NCI-H187 (cell line): ENCODE measurements at places on chromosomes 1 and 21.

- DNase-seq = no peak
These were observed 137.3 kb downstream of the PGBD5 start for GRCh38 chr1:230288641-230289349.

- DNase-seq = no peak
These were observed 107.6 kb downstream of the NAV1 start for GRCh38 chr1:201646411-201647022.

DNA sequence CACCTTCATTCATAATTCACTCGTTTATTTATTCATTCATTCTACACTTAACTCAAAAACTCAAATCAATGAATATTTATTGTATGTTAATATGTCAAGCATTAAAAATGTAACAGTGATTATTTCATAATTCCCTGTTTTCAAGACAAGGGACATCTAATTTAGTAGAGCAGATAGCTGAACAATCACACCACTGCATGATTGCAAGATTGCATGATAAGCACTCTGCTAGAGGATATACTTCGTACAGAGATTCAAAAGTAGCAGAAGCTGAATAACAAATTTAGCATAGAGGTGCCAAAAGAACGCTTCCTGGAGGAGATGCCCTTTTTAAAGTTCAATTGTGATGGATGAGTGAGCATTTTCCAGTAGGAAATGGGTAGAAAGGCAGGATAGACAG, 190.6 kb upstream of the BEND5 start:
- DNase-seq = no peak

DNA sequence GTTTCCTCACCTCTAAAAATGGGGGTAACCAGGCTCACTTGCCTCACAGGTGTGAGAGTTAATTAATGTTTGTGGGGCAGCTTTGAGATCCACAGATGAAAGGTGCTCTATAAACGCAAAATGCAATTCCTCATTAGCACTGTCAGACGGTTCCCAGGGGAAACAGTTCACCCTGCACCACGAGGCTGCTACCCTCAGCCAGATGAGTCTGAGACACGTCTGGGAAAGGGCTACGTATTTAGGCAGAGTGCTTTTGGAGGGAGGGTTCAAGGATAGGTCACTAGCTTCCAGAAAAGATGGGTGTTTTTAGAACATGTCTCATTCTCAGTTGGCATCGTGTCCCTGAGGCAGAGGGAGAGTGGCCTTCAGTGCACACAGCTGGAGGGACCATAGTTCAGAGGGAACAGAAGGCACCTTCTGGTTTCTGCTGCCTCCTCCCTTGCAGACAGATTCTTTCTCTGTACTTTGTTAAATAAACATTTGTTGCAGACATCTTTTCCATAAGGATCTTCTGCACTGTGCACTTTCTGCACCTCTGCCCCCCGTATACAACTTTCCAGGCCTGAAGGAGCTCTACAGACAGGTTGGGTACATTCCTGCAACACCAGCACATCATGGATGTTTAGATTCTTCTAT, 139.9 kb downstream of the CLIC6 start:
- DNase-seq = no peak

GRCh38 chr21:14995695-14996490, 68.9 kb downstream of the NRIP1 start:
- no peak for DNase-seq

DNA sequence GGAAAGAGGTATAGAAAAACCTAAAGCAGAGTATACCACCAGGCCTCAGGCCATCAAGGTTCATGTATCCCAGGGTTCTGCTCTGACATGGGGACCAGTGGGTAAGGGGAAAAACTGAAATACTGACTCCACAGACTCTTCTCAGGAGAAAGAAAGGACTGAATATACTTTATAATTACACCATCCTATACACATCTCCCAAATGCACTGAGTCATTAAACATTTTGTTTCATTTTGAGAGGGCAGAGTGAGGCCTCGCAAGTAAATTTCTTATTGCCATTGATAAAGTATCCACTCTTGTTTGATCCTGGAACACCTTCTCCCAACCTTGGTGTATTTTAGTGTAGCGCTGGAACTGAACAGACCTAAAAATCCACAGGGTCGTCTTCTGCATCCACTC, 247.9 kb downstream of the SLC45A1 start:
- DNase-seq = no peak

DNA sequence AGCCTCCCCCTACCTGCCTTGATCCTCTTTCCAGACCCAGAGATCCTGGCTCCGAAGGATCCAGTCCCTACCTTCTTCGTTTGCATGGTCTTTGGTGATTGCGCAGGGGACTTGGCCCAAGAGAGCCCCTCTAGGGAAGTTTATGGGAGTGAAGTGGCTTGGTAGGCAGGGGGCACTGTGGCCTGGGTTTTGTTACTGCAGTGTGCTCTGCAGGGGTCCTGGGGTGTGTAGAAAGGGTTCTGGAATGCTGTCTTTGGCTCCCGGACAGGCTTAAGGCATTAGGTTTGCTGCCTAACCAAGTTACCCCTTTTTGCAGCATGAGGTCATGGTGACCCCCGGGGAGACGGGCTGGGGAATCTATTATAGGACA, 3.8 kb downstream of the ATP8B2 start:
- DNase-seq = no peak

GRCh38 chr1:234616644-234617043, 6.7 kb upstream of the IRF2BP2 start:
- no peak for DNase-seq

GRCh38 chr1:183609313-183609712, 19.1 kb upstream of the NCF2 start:
- DNase-seq = peak; percentile 21

DNA sequence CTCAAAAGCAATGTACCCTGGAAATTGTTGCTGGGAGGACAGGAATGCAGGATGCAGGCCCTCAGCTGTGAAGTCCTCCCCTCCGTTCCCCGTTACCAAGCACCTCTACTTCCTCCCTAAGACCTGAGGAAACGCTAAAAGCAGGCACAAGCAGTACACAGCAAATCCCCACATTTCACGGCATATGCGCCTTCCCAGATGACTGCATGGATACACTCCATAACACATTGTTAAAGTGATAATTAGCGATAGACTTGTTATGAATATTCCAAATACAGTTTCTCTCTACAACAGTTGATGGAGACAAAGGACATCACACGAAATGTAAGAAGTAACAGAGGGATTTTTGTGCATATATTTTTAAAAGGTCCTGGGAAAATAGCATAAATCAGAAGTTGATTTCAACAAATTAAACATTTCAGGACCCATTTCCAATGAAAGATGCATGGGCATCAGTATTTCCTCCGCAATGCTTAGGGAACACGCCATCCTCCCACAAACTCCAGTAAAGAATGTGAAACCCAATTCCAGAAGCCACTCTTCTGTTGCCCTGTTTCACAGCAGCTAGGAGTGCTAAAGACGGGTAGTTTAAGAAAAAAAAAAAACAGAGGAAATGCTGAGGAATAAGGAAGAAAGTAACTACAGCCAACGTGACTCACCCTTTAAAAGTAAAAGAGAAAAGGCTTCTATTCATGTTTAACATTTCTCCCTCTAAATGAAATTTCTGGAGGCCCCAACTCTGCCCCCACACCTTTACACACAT, 75.5 kb downstream of the HIVEP3 start:
- DNase-seq = no peak

- DNase-seq = no peak
These were observed 538 bp downstream of the GBP2 start for GRCh38 chr1:89125240-89125912.

DNA sequence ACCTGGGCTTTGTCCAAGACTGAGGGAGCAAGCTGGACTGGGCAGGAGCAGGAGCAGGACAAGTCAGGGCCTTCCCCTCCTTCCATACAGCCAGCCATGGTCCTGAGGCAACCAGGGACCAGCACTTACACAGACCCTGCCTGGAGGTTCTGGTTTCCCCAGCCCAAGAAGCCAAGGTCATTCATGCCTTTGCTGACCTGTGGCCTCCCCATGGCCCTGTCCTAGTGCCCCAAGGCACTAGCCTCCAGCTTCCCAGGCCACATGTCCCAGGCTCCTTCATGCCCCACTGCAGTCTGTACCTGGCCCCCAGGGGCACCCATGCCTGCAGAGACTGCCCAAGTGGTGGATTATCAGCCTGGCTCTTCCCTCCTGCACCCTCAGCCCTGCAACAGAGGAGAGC, 243.9 kb downstream of the TOMM20 start:
- no peak for DNase-seq

DNA sequence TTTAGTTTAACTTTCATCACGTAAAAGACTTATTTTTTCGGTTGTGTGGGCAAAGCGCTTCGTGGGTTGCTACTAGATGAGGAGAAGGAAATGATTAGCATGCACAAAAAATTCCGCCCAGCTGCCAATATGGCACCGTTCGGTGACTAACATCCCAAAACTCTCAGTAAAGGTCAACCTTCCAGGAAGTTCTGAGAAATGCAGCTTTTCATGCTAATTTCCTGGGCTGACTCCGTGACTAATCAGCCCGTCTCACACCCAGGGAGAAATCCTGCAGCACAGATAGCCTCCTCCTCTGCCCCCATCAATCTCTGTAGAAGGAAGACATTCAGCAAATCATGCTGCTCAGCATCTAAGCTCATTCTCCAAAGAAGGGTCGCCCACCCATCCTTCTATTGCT, 34.1 kb downstream of the TMCO4 start:
- DNase-seq = no peak

- no peak for DNase-seq
These were observed 25.6 kb upstream of the ENO1 start for GRCh38 chr1:8903908-8904650.

- DNase-seq = no peak
These were observed 29.7 kb downstream of the UBE2T start for GRCh38 chr1:202311875-202312635.

DNA sequence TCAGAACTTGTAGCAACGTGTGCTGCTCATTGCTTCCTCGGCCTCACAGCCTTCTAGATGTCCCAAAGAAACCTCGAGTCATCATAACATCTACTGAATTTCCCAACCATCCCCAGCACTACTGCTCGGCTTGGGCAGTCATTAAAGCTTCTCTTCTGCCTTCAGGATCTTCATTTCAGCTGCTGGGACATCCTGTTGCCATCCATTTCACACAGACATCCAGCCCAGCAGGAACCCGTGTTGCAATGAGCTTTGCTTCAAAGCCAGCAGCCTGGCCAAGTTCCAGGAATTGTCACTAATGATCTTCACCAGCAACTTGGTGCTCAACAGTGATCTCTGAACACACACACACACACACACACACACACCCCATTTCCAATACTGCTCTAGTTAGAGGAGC, 18.5 kb downstream of the WLS start:
- DNase-seq = no peak
